Stimulated activated CD8-positive, alpha-beta memory T cell treated with anti-CD3 and anti-CD28 coated beads, Interleukin-4, amount 100 ng/mL, for 1 hour (primary cell): ENCODE measurements at places on chromosomes 7 and 10.

- DNase-seq: no peak
Observed at GRCh38 chr7:20541608-20542349, 73.7 kb upstream of the ABCB5 start.

- no peak for DNase-seq
Observed at GRCh38 chr10:59432207-59432900, 70.0 kb upstream of the FAM13C start.

DNA sequence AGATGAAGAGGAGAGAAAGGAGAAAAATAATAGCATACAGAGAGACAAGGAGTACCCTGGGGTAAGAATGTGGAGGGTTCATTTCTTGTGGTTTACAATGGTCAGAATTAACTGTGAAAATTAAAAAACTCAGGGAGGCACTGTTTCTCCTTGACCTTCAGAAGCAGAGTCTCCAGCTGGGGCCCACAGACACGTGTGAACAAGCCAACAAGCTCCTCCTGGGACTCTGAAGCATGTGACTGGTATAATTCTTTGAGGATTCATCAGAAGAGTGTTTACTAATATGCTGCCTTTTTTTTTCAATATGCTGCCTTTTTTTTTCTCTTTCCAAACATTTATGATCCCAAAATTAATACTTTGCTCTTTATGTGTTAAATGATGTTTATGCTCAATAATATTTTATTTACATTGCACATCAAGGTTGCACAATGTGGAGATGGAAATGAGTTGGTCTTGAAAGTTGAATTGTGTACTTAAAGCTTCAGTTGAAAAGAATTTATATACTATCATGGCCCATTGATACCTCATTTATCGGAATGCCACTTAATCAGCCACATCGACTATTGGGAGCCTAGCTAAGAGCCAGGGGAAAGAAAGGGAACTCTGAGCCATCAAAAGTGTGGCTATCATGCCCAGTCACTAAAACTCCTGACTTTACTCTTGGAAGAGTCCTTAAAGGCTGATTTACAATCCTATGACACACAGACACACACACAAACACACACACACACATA, 134.7 kb upstream of the RHOBTB1 start:
- DNase-seq: no peak

DNA sequence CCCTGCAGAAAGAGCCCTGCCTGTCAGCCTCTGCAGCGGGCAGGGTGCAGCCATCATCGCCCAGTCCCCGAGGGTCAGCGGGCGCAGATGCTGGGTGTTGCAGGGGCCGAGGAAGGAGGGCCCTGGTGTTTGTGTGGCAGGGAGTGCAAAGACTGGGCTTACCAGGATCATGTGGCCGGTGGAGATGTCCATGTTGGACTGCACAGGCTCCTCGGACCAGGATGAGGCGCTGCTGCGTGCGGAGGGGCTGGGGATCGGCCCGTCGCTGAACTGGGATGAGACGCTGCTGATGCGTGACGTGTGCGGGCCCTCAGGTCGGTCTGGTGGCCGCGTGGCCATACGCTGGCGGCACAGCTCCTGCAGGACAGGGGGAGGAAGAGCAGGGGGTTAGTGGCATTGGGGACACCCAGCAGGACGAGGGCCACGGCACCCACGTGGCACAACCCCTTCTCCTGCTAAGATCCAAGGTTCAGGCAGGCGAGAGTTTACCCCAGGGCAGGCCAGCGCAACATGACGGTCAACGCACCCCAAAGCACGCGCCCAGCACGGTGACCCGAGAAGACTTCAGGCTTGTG, 319.5 kb downstream of the DNAJB6 start:
- DNase-seq: no peak

GRCh38 chr10:73018632-73019031, 64.0 kb upstream of the PLA2G12B start:
- no peak for DNase-seq

DNA sequence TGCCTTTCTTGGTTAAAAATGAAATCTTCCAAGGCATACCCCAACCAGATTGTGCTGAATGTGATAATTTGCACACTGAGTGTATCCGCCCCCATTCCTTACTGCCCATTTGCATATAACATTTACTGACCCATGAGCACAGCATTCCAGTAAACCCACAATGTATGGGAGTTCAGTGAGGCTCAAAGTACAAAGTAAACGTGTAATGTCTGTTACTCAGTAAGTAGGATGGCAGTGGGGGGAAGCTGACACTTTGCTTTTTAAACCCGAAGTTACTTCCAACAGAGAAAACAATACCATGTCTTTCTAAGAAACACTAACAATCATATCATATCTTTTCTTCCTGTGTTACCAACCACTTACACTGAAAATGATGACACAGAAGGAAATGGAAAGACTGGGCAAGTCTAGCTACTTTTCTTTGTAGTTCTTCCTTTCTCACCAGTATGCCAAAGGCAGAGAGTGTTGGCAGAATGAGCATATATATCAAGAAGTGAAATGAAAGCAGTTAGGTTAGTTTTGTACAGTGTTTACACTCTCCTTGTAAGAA, 27.1 kb upstream of the SOSTDC1 start:
- DNase-seq: no peak

GRCh38 chr10:28060031-28060607, 61.2 kb upstream of the ODAD2 start:
- DNase-seq: no peak

DNA sequence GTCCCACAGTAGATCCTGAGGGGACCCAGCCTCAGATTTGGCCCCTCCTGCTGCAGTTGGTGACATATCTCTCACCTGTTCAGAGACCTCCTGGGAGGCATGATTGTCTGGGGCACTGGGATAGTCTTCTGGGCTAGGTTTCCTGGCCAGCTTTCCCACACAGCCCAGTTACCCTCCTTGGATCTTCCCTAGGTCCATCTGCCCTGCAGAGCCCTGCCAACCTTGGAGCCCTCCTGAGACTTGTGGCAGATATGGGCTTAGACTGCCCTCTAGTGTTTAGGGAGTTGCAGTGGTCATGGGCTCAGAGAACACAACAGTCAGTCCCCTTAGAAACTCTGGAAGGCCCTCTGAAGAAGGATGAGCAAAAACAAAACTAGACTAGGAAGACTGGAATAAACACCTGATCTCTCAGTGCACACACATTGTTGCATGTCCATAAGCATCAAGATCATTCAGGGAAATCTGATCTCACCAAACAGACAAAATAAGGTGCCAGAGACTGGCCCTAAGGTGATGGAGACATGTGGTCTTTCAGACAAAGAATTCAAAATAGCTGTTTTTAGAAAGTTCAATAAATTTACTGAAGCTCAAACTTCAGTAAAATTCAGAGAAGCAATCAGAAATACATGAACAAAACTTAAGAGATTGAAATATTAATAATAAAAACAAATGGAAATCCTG, 324.6 kb downstream of the ATRNL1 start:
- no peak for DNase-seq

DNA sequence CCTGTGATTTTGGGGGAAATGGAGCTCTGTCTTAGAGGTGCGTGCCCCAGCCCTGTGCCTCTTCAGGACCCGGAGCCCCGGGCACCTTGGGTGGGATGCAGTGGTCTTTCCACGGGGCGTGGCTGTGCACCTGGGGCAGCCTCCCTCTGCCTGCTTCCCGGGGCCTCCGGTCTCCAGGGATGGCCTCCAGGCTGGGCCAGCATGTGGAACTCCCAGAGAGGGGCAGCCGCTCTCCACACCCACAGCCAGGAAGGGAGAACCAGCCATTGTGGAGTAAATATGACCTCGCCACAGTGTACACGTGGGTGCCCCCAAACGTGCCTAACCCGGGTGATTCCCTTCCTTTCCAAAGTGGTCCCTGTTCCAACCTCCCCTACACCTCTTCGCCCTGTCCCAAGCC, 52.6 kb downstream of the JAKMIP3 start:
- no peak for DNase-seq

- DNase-seq: no peak
Observed at GRCh38 chr7:47521011-47521795, 60.7 kb downstream of the TNS3 start.
